Pulmonary artery endothelial cell (primary cell): ENCODE measurements at places on chromosomes 4 and X.

- no peak for DNase-seq
Observed at GRCh38 chr4:2354118-2354517, 64.3 kb downstream of the ZFYVE28 start.

DNA sequence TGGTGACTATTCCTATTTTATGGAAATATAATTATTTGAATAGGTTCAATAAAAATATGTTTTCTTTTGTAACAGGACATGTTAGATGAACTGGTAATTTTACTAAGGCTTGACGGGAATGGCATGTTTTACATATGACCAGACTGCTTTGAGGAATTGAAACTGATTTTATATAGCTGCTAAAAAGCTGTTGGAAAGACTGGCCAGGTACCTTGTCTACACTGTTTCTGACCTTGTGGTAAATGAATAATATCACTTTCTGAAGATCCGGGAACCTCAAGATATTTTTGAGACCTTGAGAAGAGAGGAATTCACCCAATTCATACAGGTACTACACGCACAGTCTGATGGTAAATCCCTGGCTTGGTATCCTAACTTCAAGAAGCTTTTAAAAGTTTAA, 42.1 kb upstream of the USP46 start:
- no peak for DNase-seq

DNA sequence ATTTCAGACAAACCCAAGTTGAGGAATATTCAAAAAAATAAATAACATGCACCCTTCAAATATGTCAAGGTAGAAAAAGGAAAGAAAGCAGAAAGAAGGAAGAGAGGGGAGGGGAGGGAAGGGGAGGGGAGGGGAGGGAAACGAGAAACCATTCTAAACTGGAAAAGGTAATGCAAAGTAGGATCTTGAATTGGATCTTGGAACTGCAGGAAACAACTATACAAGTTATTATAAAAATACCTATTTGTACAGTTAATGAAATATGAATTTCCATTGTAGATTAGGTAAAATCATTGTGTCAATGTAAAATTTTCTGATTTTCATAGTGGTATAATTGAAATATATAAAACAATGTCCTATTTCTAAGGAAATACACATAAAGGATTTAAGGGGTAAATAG, 668.4 kb downstream of the FAT4 start:
- no peak for DNase-seq

- no peak for DNase-seq
Observed at GRCh38 chr4:145341381-145341780, 140.3 kb upstream of the SMAD1 start.

GRCh38 chr4:85573270-85573669, 98.3 kb downstream of the ARHGAP24 start:
- DNase-seq: no peak

- no peak for DNase-seq
Observed at GRCh38 chr4:111960241-111960667, 185.0 kb upstream of the FAM241A start.

DNA sequence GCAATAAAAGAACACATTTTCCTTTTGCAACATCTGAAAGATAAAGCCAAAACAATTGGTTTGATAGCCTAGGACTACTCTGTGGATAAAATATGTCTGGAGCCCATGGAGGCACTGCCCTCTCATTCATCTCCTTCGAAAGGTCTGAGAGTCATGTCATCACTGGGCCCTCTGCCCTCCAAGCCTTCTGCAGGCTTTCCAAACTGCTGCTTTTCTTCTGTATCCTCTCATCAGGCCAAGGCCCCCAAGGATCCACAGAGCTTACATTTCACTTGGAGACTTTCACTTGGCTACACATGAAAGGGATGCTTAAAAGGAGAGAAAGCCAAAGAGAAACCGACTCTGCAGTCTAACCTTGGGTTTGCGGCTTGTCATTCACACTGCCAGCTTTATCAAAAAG, 109.9 kb downstream of the SH3RF1 start:
- no peak for DNase-seq

GRCh38 chrX:131747173-131747572, 203.3 kb downstream of the OR13H1 start:
- DNase-seq: peak; percentile 78

DNA sequence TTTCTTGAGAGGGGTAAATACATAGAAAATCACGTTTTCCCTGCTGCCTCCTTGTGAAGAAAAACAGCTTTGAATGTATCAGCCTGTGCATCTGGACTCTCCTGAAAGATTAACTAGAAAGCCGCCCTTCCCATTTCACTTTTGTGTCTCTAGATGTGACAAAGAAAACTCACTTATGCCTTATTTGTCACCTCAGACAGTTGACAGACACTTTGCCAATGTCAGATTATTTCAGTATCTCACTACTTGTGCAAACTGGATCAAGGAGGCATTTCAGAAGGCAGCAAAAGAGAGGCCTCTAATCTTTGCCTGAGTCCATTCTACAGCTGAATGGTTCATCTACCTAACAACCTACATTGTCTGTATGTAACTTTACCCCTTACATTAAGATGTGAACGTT, 754.9 kb downstream of the RPA4 start:
- DNase-seq: no peak

GRCh38 chr4:75881476-75881875, 20.8 kb downstream of the PPEF2 start:
- DNase-seq: no peak

GRCh38 chr4:145132511-145133098, 34.5 kb downstream of the ABCE1 start:
- no peak for DNase-seq

DNA sequence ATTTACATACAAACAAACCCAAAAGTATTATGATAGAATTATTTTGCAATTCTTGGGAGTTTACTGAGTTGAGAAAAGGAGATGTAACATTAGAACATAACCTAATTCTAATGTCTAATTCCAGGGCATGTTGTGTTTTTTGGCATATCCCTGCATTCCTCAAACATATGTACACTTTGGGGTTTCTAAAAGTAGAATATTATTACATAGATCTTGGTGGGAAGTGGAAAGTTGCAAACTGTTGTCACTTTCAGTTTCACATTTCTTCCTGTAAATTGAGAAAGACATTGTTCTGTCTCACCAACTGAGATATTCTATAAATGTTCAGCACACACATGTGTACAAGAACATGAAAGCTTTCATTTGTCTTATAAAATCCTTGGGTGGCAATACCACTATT, 24.4 kb upstream of the GBA3 start:
- no peak for DNase-seq

DNA sequence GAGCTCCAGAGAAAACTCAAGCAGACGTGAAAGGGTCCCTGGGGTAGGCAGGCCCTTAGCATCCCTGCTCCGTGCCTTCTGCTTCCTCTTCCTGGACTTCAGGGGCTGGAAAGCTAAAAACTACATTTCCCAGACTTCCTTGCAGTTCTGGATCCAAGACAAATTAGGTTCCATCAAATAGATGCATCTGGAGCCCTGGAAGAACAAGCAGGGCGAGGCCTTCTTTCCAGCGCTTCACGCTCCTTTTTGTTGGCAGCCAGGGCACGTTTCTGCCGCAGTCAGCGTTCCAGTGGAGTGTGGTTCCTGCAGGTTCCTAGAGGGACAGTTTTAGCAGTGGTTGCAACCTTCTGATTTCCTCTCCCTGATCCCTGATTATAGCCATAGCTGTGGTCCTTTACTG, 53.6 kb upstream of the MSX1 start:
- no peak for DNase-seq

- DNase-seq: no peak
Observed at GRCh38 chr4:168555437-168555836, 58.6 kb downstream of the PALLD start.

DNA sequence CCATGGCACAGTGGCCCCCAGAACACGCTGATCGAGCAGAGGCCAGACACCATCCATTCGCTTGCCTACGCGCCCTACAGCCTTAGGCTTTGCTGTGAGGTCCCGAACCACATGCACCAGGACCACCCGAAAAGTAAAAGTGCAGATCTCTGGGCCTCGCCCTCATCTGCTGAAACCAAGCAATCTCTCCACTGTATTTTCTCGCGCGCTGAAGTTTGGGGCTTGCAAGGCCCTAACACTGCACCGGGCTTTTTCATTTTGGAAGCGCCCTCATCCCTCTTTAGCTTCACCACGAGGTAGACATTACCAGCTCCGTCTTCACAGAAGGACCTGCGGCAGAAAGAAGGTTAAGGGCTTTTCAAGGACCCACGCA, 21.2 kb downstream of the NKX3-2 start:
- no peak for DNase-seq

GRCh38 chr4:184101711-184102110, 116.0 kb downstream of the ENPP6 start:
- DNase-seq: no peak

- DNase-seq: no peak
Observed at GRCh38 chrX:6021316-6022091, 207.2 kb downstream of the NLGN4X start.

DNA sequence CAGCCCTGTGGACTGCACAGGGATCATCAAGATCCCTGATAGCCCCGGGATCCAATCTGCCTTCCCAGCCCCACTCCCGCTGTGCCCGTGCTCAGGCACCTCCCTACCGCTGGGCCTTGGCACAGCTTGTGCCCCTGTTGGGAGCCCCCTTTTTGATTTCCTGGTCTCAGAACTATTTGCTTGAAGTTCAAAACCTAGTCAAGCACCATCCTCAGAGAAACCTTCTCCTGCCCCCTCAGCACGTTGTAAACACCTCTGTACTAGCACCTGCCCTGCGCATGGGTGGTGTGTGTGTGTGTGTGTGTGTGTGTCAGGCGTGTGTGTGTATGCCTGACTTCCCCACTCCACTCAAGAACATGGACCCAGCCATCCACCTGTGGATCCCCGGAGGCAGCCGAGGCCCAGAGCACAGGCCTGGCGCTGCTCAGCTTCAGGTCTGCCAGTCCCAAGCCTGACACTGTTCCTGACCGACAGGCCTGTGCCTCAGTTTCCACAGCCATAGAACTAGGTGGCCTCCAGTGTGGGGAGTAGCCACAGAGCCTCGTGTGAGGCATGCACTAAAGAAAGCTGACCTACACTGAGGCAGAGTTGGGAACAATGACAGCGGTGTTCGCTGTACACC, 65.5 kb downstream of the ADRA2C start:
- DNase-seq: no peak

DNA sequence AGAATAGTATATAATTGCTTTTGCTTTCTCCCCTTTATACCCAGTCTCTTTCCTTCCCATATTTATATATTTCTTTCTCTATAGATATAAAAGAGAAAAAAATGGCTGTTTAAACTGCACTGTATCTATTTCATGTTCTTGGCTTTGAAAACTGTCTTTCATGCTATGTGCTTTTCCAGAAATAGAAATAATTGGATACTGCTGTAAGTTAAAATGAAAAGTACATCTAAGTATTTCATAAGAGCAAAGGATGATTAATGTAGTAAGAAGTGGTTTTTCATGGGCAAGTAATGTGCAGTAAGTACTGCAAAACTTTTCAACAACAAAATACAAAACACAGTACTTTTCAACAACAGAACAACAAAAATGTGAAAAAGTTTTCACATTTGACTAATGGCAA, 237.9 kb downstream of the SNCA start:
- DNase-seq: no peak

DNA sequence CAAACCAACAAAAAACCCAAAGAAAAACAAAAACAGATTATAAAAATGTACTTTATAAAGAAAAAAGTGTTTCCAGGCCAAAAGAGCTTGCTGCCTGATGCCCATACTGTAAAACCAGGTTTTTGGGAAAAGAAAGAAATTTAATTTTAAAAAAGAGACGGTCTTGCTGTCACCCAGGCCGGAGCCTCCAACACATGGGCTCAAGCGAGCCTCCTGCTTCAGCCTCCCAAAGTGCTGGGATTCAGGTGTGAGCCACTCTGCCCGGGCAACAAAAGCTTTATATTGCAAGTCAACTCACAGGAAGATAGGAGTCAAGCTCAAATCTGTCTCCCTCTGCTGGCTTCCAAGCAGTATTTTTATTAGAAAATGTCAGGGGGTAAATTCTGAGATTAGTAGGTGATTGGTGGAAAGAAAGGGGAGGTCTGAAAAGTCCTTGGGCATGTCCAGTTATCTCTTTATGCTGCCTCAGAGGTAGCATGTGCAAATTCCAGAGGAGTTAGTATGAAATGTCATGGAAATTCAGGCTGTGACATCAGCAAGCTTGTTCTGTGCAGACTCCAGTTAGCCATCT, 39.4 kb downstream of the MGST2 start:
- DNase-seq: no peak

DNA sequence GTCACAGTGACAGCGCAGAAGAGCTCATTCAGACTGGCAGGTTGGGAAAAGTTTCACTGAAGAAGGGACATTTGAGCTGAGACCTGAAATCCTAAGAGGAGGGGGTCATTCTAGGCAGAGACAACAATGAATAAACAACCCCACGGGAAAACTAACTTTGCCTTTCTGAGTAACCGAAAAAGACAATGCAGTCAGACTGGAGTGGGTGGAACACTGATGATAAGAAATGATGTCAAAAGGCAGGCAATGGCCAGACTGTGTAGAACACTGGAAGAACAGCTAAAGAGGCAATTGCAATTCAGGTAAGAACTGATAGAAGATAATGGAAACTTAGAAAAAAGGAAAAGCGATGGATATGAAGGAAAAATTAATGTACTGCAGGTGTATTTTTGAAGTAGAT, 73.8 kb downstream of the CHIC2 start:
- no peak for DNase-seq

- DNase-seq: no peak
Observed at GRCh38 chr4:11799196-11799595, 370.5 kb upstream of the HS3ST1 start.

DNA sequence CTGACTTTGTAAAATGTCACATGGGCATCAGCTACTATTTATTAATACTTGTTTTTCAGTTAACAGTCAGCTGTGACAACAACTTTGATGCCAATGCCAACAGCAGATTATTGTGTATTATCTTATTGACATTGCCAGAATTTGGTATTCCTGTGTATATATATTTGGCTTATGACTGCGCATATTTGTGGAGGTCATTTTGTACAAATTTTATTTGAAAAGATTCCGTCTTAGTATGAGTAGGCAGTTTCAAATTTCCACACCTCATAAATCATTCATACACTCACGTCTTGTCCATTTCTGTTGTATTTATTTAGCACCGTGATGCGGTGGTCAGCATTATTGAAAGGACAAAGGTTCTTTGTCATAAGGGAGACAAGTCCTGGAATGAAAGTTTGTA, 558.2 kb upstream of the NDST4 start:
- no peak for DNase-seq

GRCh38 chr4:132818091-132818490, 331.0 kb upstream of the PCDH10 start:
- no peak for DNase-seq

DNA sequence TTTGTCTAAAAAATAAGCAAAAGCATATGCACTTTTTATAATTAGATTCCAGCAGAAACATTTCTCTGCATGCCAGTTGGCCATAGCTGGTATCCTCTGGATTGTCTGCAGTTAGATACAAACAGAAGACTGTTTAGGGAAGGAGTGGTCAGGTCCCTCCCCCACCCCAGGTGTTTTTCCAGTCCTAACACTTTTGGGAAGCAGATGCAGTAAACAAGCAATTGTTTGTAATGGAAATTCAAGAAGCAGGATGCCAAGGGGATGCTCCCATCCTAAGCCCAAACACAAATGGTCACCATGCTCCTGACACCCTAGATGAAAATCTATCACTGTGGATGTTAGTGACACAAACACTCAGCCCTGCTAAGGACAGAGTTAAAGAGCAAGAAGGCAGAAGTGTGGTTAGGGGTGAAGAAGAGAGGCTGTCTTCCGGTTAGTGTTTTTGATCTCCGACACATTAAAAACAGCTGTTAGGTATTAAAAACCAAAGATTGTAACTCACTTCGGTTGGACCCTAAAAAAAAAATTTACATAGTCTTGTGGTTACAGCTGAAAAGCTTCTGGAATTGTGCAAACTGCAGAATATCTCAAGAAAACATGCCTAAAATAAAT, 7.9 kb downstream of the LEF1 start:
- DNase-seq: no peak

GRCh38 chr4:72451349-72451748, 117.7 kb downstream of the ADAMTS3 start:
- DNase-seq: no peak
